ENCODE measurements at places on chromosomes 4 and X.

- DNase-seq = no peak
These were observed 57.3 kb upstream of the TRIM2 start for GRCh38 chr4:153146961-153147360.

DNA sequence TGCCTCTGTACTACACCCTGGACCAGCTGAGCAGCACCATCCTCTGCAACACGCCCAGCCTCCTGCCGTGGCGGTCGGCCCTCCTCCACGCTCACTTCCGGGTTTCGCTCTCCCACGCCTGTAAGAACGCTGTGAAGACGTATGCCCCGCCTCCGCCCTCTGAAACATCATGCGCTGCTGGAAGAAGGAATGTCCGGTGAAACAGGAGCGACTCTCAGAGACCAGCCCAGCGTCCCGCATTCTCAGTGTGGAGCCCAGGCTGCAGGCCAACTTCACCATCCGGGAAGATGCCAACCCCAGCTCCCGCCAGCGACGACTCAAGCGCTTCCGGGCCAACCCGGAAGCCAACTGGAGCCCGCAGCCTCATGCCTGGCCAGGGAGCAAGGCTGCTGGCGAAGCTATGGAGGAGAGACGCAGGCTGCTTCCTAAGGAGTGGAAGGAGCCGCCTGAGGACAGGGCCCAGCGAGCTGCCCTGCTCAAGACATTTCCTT lies 186.1 kb upstream of the SLITRK2 start:
- DNase-seq = no peak

DNA sequence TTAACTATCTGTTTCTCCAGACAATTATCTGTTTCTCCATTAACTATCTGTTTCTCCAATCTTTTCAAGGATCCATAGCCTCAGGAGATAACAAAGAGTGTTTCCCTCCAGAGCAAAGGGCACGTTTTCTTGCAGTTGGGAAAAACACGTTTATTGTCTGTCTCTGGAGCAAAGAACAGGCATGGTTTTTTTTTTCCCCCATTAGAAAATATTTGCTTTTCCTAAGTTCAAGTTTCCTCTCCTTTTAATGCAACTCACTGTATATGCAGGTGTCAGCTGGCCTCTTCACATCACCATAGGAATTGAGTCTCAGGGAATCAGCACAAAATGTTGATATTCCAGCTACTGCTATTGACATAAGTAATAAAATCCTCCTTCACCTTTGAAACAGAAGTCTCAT lies 984.4 kb downstream of the RAB28 start:
- no peak for DNase-seq

DNA sequence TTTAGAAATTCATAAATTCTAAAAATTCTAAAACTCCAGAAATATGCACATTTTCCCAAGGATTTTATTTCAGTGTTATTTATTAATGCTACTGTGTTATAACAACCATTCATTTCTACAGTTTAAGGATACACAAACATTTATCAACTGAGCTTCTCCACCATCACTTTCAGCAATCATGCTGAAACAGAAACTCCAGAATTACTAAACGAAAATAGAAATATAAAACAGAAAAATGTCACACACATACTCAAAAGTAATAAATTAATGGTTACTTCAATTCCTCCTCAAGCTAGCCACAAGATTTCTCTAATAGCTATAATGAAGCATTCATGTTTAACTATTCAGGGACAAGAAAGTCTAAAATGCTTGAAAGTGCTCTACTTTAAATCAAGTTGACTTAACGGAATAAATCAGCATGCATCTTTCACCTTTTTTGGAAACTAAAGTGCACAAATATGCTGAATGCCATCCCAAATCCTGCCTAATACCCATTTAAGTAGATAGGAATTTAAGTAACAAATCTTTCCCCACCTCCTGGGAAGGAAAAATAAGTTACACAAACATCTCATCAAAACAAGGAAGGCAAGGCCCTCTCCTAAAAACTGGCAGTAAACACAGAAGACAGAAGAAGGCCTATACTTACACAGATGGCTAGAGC lies 563 bp downstream of the FAM13A start:
- no peak for DNase-seq

DNA sequence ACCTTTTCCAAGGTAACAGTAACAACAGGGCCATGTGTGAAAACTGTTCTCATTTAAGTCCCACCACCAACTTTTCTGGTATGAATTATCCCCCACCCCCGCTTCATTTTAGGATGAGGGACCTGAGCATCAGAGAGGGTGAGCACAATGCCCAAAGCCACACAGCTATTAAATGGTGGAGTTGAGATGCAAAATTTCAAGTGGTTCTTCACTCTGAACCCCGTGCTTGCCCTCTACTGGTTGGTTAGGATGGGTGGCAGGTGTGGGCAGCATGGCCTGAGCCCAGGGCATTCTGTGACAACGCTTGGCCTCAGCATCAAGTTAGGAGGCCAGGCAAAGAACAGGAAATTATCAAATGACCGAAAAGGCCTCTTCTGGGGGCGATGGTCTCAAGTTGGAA lies 33.5 kb downstream of the MED28 start:
- no peak for DNase-seq

GRCh38 chr4:73197220-73197619 lies 61.4 kb downstream of the ANKRD17 start:
- DNase-seq = no peak

- DNase-seq = no peak
These were observed 85.0 kb upstream of the MTM1 start for GRCh38 chrX:150483356-150483985.

GRCh38 chr4:126757219-126757618 lies 875.5 kb upstream of the INTU start:
- no peak for DNase-seq

- no peak for DNase-seq
These were observed 387.5 kb upstream of the PPP1R2C start for GRCh38 chrX:43165343-43165920.

- DNase-seq = no peak
These were observed 92.2 kb downstream of the GEMIN8 start for GRCh38 chrX:13937370-13938050.

GRCh38 chrX:97405031-97405660 lies 521.4 kb downstream of the RPA4 start:
- no peak for DNase-seq

DNA sequence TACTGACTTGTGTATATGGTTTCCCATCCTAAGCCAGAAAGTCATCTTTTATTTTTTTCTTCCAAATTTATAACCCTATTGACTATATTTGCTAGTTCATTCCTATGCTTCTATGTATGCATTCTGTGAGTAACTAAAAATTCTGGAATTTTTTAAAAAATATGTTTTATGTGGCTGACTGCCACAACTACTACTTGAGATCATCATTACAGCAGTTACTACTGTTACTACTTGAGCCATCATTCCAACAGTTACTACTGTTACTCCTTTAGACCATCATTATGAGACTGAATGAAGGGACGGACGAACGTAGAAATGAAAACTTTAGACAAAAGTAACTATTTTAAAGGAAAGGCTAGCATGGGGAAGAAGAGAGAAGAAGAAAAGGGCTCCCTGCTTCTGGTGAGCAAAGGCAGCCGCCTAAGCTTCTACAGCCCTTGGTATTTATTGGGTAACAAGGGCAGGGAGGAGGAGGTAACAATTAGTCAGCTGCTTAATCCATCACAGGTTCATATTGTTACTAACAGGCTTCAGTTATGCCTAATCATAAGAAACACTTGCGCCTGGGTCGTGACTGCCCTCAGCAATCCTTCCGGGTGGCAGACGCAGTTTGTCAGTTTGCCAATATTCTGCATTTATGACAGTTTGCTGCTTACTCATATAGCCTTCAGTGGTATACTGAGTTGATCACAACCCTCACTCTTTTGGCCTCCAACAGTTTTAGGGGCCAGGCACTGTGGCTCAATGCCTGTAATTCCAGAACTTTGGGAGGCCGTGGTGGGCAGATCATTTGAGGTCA lies 80.4 kb downstream of the PDLIM5 start:
- no peak for DNase-seq

DNA sequence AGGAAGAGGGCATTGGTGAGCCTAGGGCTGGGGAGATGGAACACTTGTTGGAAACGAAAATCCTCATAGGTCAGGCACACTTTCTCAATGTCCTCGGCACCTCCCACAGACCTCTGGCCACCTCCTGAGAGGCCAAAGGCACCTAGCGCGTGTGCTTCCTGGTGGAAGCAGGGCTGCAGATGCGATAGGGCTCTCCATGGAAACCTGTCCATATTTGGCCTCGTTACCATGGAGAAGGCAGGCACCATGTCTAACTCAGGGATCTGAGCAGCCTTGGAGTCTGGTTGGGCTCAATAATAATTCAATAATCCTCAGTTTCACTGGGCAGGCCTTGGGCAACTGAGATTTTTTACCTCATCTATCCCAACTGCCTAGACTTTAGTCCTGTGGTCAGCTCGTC lies 58.3 kb downstream of the RAI2 start:
- no peak for DNase-seq

Data from CD4-positive, alpha-beta T cell treated with Interleukin-2 at 100 ng/mL for 4 hours (primary cell).